ENCODE measurements at places on chromosomes 7 and 10.

DNA sequence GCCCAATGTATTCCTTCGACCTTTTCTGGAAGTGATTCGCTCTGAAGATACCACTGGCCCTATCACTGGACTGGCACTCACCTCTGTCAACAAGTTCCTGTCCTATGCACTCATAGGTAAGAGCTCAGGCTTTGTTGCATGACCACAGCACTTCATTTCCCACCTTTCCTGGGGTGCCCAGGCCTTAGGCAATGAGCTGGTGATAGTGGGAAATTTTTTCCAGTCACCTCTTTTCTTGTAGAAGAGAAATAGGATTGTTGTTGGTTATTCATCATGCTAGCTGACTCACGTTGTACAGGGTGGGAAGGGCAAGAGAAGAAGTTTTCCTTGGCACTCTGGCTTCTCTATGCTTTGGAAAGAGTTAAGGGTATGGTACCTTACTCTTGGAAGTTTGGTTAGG is 51.4 kb upstream of the NFKB2 start:
- no peak for DNase-seq

DNA sequence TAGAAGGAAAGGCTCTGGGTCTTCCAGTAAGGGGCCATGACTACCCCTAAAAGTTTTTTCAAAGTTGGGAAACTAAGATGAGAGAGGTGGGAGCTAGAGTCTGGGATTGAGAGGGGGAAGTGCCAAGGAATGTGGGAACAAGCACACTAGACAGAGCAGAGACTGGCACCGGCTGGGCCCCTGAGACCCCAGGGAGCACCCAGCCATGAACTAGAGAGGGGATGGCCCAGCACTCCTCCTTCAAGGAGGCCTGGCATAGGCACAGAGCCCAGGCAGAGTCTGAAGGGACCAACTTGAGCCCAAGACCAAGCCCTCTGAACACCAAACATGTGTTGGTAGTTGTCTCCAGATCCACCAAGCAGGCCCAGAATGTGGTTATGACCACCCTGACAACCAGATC is 119.0 kb downstream of the GRID1 start:
- DNase-seq: no peak

DNA sequence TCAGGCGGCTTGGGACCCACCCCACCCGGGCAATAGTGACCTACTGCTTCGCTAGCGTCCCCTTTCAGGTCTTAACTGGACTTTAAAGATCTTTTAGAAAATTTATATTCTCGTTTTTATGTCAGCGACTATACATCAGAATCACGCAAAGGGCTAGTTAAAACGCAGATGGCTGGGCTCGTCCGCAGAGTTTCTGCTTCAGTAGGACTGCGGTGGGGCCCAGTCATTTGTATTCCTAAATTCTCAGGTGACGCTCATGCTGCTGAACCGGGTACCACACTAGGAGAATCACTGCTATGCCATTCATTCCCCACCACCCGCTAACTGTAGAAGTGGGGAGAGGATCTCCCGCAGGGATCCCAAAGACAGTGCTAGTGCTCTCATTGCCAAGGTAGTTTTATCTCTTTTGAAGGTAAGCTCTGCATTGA is 12.0 kb upstream of the SP8 start:
- DNase-seq: no peak

DNA sequence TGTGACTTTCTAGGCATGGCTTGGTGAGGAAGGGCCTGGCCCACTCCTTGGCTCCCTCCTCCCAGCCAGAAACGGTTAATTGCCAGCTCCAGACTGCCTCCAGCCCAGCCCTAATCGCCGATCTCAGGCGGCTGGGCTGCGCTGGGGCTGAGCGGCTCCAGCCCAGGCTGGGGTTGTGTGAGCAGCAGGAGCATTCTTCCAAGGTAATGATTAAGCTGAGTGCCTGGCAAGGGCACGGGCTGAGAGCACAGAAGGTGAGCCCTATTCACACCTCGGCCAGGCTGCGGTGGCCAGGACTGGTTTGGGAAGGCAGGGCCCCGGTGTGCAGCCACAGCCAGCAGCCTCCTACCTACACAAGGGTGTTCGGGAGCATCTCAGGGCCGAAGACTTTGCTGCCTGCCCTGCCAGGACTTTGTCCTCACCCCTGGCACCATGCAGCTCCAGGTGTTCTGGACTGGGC is at the start of gene TMEM72:
TSS of gene TMEM72 (plus strand) at position 257 of the 460 bp plus-strand sequence. CDS start at position 433, 176 bp downstream.
- DNase-seq: no peak

DNA sequence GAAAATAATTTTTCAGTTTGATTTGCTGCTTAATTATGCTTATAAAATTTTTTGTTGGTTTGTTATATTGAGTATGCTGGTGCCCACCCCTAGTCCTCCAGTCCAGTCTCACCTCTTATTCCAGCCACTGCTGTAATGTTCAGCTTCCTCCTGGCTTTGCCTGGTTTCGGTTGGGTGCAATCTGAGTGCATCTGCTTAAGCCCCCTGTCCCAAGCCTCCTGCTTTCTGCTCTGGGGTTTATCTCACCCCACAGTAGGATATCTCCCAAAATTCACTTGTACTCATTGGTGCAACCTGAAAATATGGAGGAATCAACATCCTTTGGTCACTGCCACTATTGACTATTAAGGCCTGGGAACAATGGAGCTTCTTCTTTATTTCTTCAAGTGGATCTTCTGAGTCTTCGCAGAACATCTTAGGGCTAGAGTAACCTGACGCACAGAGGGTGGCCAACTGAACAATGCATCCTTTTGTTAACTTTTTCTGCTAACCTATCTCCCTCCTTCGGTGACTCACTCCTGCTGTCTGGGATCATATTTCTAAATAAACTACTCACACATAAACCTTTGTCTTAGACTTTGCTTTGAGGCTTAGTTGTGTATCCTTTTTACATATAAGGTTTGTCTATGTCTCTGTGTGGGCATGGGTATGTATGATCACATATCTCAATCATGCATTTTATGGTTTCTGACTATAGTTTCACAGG is 19.1 kb upstream of the SOSTDC1 start:
- no peak for DNase-seq

All from prostate gland (tissue), 2 donors.